Endothelial cell of umbilical vein (primary cell): ENCODE measurements at places on chromosomes 2 and 18. TPM values are rescaled to one million over a fixed set of nuclear protein-coding genes. Genes with fewer than 3 reads are reported as not detected.

Gene EPB41L3
- 114 and 154 TPM in 2 replicates for total RNA-seq

Gene C1GALT1C1L
- total RNA-seq, result 0.40 and 0.74 TPM in 2 replicates

Gene INHBB
- total RNA-seq, result 0.67 and 1.8 TPM in 2 replicates

Gene BOD1L2
- total RNA-seq, result not detected in 2 replicates

Gene CAPN14
- total RNA-seq, result 0.15 and 0.23 TPM in 2 replicates

Gene EDAR
- not detected in 2 replicates for total RNA-seq

Gene CPO
- total RNA-seq, result not detected in 2 replicates

Gene PLA2R1
- total RNA-seq, result 14.4 and 15.6 TPM in 2 replicates

Gene UGT1A3
- total RNA-seq, result not detected in 2 replicates

Gene NRP2
- 149 and 240 TPM in 2 replicates for total RNA-seq

Gene MAP2
- 46.1 and 61.2 TPM in 2 replicates for total RNA-seq

Gene SLC4A3
- total RNA-seq, result 0.21 and 0.35 TPM in 2 replicates

Gene KLHL29
- 10.6 and 12.7 TPM in 2 replicates for total RNA-seq

Gene ADRA2B
- not detected in 2 replicates for total RNA-seq

Gene SLC25A12
- 17.1 and 17.5 TPM in 2 replicates for total RNA-seq

Gene RAX
- not detected in 2 replicates for total RNA-seq

Gene TMEFF2
- 0.12 and 0.20 TPM in 2 replicates for total RNA-seq

Gene MAPK4
- not detected in 2 replicates for total RNA-seq

Gene HAAO
- 0.60 and 0.82 TPM in 2 replicates for total RNA-seq

Gene FOXD4L1
- total RNA-seq, result 0.18 TPM in 1 of 2 replicates, not detected in the other

Gene TCF23
- not detected in 2 replicates for total RNA-seq

Gene PROC
- not detected in 2 replicates for total RNA-seq
